CD4-positive, alpha-beta T cell treated with Interleukin-12 subunit alpha and Interleukin-12 subunit beta, for 1 hour (primary cell): ENCODE measurements at places on chromosomes 2 and 18.

DNA sequence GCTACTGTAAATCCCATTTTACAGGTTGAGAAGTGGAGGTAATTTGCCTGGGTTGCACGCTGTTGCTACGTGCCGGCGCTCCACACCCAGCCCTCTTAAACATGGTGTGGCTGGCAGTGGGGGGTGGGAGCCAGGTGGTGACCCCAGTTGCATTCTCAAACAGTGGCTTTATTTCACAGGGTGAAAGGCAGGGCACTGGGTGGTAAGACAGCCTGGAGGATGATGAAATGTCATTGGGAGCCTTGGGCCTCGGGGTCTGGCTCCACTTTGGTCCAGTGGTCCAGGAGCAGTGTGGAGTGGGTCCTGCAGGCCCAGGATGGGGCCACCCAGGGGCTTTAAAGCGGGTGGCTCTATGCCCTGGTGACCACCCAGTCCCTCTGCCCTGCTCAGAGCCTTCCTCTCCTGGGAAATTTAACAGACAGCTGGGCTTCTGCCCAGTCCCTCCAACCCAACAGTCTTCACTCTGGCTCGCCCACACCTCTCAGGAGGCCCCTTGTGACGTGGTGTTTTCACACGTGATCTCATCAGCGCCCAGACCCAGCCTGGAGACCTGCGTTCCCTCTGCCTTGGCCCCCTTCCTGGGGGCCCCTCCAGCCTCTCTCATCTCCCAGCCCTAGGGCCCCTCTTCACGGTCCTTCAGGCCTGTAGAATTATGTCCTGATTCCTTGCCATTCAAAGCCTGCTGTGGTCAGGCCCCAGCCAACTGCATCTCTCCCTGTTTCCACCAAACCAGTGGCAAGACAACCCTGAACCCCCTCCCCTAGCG is 92.5 kb downstream of the INHBB start:
- DNase-seq, result no peak

GRCh38 chr2:112602917-112603316 is 18.5 kb downstream of the CHCHD5 start:
- no peak for DNase-seq

DNA sequence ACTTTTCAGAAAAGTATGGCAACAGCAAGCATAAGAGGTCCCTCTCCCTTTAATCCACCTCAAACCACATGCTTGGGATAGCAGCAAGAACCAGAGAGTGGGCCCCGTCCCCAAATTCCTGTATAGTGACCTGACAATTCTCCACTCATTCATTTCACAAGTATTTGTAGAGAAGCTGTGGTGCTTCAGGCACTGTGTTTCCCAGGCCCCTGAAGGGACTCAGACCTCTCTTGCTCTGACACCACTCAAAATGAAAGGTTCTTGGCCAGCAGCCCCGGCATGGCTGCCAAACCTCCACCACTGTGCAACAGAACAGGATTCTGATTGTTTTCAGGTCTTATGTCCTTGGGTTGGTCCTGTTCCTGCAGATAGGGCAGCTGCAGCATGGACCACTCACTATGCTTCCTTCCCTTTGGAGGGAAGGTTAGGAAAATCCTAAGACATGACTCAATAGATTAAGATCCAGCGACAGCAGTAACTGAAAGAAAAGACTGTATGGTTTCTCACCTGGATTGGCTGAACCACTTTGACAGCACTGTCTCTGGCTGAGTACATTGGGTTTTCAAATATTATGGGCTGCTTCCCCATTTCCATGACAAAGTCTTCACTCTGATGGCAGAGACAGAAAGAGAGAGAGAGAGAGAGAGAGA is 67.6 kb downstream of the DHRS9 start:
- DNase-seq, result no peak

DNA sequence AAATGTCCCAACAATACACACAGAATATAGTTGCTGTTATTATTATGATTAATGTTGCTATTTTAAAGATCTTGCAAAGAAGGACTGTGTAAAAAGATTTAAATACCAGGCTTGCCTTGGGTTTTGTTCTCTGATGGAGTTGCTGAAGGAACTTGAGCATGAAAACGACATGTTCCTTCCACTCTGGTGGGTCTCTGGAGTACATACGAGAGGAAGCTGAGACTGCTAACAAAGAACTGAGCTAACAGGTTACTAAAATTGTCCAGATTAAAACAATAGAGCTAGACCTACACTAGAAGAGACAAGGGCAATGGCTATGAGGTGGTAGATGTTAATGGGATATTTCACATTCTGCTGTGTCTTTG is 612.2 kb downstream of the TSN start:
- no peak for DNase-seq

DNA sequence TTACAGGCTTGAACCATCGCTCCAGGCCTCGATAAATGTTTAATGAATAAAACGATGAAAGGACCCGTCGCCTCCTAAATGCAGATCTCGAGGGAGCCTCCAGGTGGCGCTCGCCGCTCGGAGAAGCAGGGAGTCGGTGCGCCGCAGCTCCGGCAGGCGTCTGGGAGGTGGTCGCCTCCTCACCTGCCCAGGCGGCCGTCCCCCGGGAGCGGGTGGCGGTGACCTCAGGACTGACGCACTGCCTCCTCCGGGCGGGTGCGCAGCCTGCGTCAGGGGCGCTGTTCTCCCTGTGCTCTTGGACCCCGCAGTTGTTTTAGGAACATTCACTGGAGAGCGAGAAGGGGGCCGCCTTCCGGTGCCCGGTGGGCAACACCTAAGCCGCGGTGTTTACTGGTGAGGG is 38.6 kb upstream of the POLE4 start:
- DNase-seq, result peak; percentile 70

DNA sequence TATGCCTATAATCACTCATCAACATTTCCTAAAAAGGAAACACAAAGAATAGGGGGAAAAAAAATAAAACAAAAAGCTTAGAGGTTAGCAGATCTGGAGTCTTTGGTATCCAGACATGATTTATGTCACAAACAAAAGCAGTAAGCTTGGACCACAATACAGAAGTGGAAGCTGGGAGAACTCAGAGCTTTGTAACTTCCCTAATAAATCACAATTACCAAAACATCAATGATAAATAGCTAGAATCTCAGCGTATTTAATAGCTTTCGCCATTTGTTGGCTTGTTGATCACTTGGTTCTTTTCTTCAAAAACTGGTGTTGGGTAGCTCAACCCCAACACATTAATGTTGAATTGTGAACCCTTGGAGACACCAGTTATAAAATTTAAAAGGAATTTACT is 392.5 kb downstream of the IRS1 start:
- DNase-seq, result no peak

- no peak for DNase-seq
Measured at GRCh38 chr2:3334392-3335345, 42.9 kb downstream of the EIPR1 start.

DNA sequence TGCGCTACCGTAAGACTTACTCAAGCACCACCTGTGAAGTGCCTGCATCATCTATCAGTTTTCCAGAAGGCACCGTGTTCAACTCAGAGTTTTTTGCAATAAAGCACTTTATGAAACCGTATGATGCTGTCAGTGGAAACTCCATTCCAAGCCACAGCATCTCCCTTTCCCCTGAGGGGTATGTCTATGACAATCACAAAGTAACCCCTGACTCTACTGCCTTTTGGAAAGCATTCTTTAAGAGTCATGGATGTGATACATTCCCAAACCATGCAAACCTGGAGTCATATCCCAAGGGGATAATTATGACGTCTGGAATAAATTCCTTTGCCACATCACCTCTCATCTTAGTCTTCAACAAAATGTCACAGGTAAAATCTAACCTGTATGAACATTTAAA is 39.2 kb downstream of the UNC50 start:
- DNase-seq, result no peak

DNA sequence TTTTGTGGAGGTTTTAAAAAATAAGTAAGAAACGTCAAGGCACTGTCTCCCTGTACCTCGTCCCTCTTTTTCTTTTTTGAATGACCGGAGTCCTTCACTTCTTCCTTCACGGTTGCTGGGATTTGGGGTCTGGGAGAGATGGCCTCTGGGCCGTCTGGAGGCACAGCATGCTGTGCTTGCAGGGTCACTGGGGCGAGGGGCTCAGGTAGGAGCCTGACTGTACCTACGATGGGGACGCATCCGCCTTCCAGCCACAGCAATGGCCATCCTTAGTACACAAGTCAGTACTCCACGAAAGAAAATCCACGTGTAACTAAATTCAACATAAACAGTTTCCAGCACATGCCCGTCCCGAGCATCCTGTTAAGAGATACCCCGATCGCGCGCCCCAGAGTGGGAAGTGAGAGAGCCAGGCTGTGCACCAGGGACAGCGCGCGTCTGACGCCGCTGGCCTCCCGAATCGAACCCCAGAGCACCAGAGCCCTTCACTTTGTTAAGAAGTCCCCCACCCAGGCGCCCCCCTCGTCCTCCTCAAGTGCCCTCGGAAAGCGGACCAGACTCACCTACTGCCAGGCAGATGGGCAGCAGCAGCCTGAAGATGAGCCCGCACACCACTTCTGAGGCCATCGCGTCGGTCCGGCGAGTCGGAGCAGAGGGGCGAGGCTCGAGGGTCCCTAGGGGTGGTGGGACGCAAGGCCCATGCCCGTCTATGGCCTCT is 1.2 kb downstream of the PIEZO2 start:
- DNase-seq, result no peak

GRCh38 chr2:3589086-3589485 is 5.8 kb upstream of the COLEC11 start:
- no peak for DNase-seq

DNA sequence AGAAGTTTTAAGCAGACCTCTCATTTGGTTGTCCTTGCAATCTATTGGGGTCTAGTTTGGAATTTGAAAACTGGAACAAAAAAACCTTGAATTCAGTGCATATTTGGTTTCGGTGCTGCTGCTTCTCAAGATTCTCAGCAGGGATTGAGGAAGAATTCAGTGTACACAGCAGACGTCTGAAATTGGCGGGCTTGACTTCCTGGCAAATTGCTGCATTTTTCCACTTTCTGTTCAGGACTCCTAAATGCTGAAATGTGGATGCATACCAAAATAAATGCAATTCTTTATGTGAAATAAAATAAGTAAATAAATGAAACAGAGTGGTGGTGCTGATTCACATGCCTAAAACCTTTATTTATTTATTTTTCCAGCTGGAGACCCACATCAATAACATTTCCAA is 332.4 kb upstream of the KYNU start:
- no peak for DNase-seq

- DNase-seq, result no peak
Measured at GRCh38 chr2:22930781-22931180, 454.2 kb upstream of the KLHL29 start.

DNA sequence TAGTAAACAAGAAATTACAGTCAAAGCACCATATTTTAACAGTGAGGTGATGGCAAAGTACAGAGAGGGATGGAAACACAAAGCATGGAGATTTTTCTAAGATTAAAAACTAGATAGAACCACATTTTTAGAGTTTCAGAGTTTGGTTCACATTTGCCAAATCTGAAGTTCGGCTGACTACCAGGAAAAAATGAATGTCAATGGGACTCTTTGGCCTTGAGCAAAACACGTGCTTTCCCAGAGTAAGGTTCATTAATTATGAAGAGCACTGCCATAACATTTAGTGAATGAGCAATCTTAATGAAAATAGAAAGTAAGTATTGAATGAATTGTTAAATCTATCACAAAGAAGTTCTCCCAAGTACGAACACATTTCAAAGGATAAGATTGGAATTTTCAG is 571.2 kb upstream of the VRK2 start:
- no peak for DNase-seq

GRCh38 chr18:48861181-48861708 is 89.5 kb downstream of the SMAD7 start:
- no peak for DNase-seq

- no peak for DNase-seq
Measured at GRCh38 chr2:162103443-162104009, 29.5 kb upstream of the DPP4 start.

- DNase-seq, result no peak
Measured at GRCh38 chr2:45812011-45812500, 160.6 kb downstream of the PRKCE start.

DNA sequence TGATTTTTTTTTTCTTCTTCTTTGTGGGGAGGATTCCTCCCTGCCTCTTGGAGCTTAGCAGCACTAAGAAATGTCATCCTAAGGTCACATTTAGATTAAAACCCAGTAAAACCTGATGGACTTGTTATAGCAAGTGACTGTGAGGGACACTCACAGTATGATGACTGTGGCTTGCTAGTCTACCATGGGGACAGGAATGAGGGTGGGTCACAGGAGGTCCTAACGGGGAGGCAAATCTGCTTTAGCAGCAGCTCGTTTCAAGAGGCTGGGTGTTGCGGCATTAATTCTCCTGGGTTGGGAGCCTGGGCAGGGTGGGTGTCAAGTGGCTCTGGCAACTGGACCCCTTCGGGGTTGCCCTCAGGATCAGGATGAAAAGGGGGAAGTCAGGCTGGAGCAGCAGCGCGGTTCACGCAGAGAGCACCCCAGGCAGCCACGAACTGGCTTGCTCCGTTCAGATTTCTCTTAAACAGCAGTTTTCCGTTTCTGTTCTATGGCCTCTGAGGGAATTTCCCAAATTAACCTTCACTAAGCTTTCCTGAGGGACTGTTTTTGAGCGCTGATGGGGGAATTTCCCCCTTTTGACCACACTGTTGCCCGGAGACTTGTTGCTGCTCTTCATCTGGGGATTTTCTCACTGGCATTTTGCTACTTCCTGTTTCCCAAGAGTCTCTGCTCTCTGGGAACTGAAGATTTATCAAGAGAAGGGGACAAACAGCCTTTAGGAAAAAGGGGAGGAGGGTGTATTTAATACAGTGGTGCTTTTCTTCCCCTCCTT is 59.8 kb upstream of the PELI1 start:
- DNase-seq, result peak; percentile 83

DNA sequence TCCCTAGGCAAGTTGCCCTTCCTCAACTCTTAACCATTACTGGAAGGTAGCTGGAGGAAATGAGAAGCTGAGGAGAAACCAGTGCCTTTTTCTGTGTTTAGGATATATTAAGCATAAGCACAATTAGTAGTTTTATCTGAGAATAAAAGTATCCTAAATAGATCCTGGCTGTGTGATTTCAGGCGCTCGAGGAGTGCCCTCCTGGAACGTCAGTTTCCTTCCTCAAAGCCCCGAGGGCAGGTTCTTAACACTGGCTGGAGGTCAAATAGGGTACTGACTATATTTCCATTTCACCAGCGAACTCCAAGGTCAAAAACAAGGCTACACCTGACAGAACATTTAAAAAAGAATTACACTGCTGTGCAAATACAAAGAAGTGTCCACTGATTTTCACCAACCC is 1.5 kb upstream of the STON1 start:
- DNase-seq, result no peak

DNA sequence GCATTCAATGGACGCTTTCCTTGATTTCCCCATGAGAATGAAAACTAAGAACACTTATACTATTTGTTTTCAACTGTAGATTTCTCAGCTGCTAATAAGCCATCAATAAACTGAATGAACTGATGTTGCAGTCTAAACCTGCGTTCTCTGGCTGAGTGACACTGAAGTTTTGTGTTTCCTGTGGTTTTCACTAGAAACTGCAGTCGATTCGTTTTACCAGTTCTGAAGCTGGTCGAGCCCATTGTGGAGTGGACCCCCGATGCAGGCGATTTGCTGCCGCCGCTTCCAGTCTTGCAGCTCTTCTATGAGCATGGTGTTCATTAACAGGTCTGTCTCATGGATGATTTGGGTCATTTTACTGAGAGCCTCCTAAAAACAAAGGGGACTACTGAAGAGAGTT is 50.6 kb upstream of the STAT1 start:
- DNase-seq, result peak; percentile 56

GRCh38 chr2:39470580-39470979 is 33.5 kb upstream of the MAP4K3 start:
- DNase-seq, result no peak
